ENCODE measurements at places on chromosomes 2 and 18.
A peak's percentile ranks its signal among the peaks of the same experiment; 100 is the strongest.

DNA sequence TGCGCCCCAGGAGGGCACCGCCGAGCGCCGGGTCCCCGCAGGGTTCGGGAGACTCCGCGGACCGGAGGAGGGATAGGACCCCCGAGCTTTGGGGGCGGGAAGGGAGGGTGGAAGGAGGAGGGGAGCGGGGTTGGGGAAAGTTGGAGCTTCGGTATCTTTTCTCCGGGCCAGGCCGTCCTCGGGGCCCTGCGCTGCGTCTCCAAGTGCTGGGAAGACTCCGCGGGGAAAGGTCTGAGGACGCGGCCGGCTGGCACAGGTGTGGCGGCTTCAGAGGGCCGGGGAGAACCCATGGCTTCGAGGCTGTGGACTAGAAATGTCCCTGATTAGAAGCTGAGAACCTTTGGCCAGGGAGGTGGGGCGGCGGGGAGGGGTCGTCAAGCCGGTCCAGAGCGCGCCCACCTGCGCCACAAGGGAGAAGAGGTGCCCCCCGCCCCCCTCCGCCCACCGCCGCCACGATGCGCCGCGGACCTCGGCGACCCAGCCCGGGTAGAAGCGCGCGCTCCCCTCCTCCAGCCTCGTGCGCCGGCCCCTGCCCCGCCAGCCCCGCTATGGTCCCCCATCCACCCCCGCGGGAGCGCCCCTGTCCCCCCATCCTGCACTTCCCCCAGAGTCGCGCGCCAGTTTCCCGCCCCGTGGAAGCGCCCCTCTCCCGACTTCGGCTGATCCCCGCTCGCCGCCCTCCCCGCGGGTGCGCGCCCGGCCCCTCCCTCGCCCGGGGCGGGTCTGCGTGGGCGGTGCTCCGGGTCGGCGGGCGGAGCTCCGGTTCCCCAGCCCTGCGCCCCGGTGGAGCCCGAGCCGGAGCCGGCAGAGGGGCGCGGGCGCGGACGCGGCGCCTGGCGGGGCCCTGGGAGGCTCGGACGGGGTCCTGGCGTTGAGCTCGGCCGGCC is at the start of gene SNTG2:
Gene SNTG2, plus strand, starts transcription at position 770 of the 887 bp plus-strand sequence. CDS start 148 bp downstream, outside the sequence.
- DNase-seq: no peak

DNA sequence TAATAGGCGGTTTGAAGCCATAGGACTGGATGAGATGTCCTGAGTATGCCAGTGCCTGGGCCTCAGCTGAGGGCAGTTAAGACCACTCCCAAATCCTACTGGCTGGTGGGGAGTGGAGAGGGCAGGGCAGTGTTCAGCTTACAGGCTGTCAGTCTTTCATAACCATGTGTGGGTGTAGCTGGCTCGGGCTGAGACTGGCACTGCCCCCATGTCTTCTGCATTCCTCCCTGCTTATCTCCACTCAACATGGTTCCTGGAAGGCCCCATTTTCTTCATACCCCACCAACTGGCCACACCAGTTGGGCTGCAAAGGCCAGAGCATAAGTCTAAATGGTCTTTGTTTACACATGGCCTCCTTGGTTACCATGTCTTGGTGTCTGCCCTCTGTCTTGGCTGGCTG is 17.2 kb upstream of the IL37 start:
- no peak for DNase-seq

- no peak for DNase-seq
These were observed 247.6 kb downstream of the TMX3 start for GRCh38 chr18:68467329-68467728.

DNA sequence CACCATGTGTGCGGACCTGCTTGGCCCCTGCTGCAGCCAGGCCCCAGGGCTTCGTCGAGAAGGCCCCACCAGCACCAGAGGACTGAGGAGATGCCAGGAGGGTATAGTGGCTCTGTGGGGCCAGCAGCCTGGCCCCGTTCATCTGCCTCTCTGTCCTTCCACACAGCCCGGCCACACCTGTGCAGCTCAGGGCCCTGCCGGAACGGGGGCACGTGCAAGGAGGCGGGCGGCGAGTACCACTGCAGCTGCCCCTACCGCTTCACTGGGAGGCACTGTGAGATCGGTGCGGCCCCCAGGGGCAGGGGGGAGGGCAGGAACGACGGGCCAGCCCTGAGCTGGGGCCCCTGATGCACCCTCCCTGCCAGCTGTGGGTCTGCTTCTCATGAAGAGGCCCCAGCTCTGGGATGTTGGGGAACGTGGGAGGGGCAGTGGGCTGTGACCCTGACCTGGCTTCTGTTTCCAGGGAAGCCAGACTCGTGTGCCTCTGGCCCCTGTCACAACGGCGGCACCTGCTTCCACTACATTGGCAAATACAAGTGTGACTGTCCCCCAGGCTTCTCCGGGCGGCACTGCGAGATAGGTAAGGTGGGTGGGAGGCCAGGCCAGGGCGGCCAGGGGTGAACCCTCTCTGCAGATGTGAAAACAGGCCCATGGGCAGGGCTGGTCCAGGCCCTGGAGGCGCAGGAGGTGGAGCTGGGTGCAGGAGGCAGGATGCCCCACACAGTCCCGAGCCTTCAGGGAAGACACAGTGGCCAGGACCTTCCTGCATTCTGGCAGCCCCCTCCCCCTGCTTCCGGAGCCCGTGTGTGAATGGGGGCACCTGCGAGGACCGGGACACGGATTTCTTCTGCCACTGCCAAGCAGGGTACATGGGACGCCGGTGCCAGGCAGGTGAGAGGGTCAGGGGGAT is 50.3 kb downstream of the MTERF4 start:
- no peak for DNase-seq

GRCh38 chr2:214035091-214035852 is 375.6 kb upstream of the VWC2L start:
- DNase-seq: no peak

- no peak for DNase-seq
These were observed 55.0 kb upstream of the CTDP1 start for GRCh38 chr18:79624356-79625170.

GRCh38 chr2:240444464-240444863 is 9.0 kb downstream of the GPC1 start:
- DNase-seq: no peak

- DNase-seq: no peak
These were observed at the start of gene TGFBRAP1 for GRCh38 chr2:105329561-105330495. TGFBRAP1 (minus strand) TSS chr2:105329735; CDS start chr2:105308301, 21,434 bp downstream.

GRCh38 chr2:143085125-143085784 is 44.0 kb upstream of the ARHGAP15 start:
- no peak for DNase-seq

- DNase-seq: no peak
These were observed 22.4 kb downstream of the ZNF532 start for GRCh38 chr18:58886864-58887612.

DNA sequence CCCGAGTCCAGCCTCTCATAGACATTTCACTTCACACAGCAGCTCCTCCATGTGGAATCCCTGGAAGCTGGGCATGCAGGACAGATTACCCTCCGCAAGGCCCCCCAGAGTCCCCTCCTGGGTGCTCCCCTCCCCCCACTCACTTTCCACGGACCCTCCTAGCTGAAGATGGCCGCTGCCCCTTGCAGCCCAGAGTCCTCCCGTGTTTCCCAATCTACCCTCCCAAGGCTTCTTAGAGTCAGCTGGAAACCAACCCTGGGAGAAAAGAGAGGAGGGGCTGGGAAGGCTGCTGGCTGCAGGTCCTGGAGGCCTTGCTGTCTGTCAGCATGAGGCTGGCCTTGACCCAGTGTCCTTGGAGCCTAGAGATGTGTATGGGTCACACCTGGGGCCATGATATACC is 49.0 kb upstream of the HAAO start:
- DNase-seq: no peak

DNA sequence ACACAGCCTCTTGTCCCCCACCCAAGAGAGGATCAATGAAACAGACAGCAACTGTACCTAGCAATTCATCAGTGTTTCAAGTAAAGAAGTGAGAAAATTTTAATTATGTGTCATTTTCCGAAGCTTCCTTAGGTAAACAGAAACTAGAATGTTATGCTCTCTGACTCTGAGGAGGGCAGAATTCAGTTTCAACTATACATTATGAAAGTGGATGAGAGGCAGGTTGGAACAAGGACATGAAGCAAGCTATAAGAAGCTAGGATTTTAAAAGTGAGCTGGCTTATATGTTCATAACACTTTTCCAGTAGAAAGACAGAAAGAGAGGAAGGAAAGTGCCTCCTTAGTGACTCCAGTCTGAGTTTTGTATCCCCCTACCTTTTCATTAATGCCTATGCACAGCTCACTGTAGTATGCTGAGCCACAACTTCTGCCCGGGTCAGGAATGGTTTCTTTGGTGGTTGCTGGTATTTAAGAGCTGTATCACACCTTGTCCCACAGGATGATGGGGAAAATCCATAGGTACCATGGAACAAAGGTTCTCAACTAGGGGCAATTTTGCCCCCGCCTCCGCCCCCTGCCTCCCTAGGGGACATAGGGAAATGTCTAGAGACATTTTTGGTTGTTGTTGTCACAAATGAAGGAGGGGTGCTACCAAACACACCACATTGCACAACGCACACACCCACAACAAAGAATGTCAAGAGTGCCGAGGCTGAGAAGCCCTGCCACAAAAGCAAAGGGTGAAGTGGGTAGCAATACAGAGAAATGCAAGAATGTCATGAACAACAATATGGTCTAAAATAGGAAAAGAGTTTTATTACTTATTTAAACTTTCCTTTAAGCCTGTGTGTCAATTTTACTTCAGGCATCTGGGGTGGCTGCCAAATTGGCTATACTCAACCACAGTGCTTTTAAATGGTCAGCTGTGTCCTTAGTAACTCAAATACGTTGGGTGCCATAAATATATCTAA is 161.0 kb upstream of the ZFP36L2 start:
- DNase-seq: peak; percentile 16

DNA sequence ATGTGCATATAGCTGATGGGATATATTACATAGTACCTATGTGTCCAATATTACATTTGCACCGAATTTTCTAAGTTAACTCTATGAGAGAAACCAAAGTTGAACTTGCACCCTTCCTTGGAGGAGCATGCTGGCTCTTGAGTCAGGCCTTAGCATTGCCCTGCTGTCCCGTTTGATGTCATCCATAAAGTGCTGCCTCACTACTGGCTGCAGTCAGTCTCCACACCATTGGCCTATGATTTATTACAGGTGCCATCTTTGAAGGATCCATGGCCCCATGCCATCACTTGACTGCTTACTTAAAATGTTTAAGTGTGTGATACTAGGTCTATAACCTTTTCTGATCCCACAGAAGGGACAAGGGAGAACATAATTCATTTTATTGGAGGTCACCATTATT is 249.3 kb upstream of the RBBP8 start:
- no peak for DNase-seq

GRCh38 chr2:239225371-239225851 is 175.4 kb downstream of the HDAC4 start:
- DNase-seq: no peak

- no peak for DNase-seq
These were observed 203.7 kb upstream of the ITGA4 start for GRCh38 chr2:181253438-181253837.

GRCh38 chr2:199739413-199740110 is 111.4 kb downstream of the FTCDNL1 start:
- DNase-seq: peak; percentile 26

- no peak for DNase-seq
These were observed 193.5 kb downstream of the MYO3B start for GRCh38 chr2:170371231-170371998.

DNA sequence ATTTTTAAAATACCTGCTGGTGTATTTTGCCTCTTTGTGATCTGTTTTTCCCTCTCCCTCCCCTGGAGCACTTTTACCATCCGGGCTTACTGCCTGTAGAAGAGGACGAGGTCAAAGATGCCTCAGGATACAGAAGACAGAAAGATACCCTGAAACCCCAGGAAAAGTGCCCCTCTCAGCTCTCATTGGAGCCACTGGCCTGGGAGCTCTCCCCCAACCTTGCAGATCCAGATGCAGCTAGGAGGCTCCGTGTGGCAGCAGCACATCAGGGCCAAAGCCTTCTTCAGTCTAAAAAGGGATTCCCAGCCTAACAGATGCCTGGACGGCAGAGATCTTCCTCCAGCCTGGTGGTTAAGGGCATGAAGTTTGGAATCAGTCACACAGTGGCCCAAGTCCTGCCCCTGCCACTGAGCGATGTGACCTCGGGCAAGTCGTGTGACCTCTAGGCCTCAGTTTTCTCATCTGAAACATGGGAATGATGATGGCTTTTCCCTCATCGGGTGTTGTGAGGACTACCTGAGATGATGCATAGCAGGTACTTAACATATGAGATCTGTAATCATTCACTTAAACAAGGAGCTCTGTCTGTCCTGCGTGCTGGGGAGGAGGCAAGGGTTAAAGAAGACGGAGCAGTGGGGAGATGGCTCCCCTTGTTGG is 239.4 kb downstream of the DYSF start:
- DNase-seq: no peak

- no peak for DNase-seq
These were observed 382.7 kb upstream of the KLHL29 start for GRCh38 chr2:23002234-23002633.

GRCh38 chr2:209985874-209986273 is 16.6 kb upstream of the RPE start:
- no peak for DNase-seq

DNA sequence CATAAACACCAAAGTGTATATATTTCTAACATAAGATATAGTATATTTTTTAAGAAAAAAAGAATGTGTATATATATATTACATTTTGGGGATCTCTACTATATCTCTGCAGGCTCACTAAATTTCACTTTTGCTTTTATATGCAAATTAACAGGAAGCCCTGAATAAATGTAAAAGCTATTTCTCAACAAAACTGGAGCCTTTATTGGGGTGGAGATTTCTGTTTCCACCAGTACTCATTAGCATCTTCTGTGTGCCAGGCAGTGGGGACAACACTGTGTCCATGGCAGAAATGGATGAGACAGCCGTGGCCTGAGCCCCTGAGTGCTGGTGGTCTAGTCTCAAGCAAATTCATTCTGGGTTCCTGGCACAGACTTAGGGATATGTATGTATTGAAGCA is 41.3 kb downstream of the C18orf63 start:
- no peak for DNase-seq

GRCh38 chr2:235820571-235820970 is 326.7 kb downstream of the AGAP1 start:
- no peak for DNase-seq

DNA sequence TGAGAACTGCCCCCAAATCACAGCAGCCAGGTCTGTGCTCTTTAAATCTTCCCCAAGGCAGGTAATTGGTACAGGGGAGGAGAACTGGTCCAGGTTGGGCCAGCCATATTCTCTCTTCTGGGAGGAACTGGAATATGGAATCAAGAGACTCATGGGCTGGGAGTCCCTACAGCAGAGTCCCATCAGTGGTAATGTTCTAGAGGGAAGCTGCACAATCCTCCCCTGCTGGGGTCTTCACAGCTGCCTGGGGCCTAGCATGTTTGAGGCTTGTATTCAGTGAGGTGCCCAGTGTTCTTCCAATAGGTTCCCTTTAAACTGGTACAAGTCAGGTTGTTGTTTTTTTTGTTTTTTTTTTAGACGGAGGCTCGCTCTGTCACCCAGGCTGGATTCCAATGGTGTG is 21.1 kb upstream of the EGR4 start:
- DNase-seq: no peak

DNA sequence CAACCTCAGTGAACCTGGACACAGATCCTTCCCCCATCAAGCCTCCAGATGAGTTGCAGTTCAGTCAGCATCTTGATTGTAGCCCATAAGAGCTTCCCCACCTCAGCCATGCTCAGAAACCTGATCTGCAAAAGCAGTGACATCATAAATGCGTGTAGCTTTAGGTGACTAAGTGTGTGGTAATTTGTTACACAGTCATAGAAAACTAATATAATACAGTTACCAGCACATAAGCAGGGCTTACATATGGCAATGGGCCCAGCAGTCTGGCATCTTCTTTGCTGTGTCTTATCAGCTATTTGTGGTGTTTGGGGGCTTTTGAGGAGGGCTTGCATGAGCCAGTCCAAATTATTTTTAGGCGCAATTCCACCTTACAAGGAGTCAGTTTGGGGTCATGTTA is 807.0 kb downstream of the SLC4A3 start:
- DNase-seq: no peak

- DNase-seq: no peak
These were observed 8.6 kb upstream of the PLEKHM3 start for GRCh38 chr2:208033701-208034502.
